DMS79 (cell line): ENCODE measurements at places on chromosomes 5 and 9.
A peak's percentile ranks its signal among the peaks of the same experiment; 100 is the strongest.

GRCh38 chr5:34015120-34015822 lies 7.4 kb upstream of the AMACR start:
- no peak for DNase-seq

- no peak for DNase-seq
Observed at GRCh38 chr9:121274851-121275250, 6.9 kb downstream of the GSN start.

DNA sequence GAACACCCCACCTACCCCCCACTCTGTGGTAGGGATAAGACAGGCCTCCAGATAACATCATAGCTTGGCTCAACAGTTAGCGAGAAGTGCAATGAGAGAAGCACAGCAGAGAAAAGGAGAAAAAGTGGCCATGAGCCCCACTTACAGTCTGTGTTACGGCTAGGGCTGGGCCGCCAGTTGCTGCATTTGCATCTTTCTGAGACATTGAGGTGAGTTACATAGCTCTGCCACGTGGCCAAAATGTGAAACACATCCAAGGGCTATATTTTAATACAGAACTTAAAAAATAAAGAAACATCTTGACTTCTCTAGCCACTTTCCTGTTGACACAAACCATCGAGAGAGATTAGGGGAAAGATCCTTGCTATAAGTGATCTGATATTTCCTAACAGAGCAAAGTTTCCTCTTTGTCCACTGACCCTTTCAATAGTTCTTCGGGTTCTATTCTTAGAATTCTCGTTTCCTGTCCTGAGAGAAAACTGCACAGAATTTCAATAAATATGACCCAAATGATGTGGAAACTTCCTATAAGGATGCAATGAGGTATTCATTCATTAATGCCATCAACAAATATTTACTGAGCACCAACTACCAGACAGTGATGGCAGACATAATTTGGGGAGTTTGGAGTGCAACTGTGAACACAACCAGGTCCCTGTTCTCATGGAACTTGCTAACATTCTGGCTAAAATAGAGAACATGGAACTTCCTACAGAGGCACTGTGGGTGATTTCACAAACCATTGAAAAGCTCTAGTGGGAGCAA lies 3.2 kb upstream of the TLE4 start:
- DNase-seq: no peak

GRCh38 chr5:994272-994607 lies 14.4 kb upstream of the NKD2 start:
- no peak for DNase-seq

DNA sequence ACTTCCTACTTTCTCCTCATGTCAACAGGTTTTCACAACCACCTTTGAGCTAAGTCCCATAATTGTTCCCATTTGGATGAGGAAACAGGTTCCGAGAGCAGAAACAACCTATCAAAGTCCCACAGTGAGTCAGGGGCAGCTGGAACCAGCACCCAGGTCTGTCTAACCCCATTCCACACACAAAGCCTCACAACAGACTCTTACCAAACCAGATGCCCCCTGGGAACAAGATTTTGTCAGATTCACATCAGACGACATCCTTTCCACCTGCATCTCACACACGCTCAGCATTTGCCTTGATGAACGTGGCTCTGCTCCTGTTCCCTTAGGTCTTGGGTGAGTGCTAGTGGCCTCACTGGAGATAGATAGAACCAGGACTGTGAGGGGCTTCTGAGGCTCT lies 17.0 kb downstream of the SWI5 start:
- DNase-seq: no peak

DNA sequence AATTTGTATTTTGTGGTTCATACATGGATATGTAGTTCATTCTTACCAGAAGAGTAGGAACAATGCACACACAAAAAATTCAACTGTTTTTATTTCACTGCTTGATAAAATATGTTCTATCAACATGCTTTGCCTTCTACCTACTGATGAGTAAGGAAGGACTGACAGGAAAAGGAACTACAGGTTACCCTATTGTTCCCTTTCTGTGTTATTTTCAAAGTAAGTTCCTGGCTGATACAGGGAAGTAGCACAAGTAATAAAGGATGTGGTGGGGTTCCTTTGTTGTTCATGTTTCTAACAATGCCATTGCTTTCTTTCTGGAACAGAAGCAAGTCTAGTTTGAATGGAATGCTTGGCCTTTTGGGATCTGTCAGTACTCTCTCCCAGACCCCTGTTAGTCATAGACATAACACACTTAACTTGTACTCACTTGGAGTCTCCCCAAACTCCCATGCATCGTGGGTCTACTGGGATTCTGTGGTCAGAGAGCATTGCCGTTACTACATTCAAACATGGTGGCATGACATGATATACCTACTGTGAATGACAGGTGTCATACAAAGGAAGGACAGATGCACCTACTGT lies 20.2 kb upstream of the ALDOB start:
- no peak for DNase-seq

- DNase-seq: no peak
Observed at GRCh38 chr5:9468060-9468388, 77.9 kb downstream of the SEMA5A start.

DNA sequence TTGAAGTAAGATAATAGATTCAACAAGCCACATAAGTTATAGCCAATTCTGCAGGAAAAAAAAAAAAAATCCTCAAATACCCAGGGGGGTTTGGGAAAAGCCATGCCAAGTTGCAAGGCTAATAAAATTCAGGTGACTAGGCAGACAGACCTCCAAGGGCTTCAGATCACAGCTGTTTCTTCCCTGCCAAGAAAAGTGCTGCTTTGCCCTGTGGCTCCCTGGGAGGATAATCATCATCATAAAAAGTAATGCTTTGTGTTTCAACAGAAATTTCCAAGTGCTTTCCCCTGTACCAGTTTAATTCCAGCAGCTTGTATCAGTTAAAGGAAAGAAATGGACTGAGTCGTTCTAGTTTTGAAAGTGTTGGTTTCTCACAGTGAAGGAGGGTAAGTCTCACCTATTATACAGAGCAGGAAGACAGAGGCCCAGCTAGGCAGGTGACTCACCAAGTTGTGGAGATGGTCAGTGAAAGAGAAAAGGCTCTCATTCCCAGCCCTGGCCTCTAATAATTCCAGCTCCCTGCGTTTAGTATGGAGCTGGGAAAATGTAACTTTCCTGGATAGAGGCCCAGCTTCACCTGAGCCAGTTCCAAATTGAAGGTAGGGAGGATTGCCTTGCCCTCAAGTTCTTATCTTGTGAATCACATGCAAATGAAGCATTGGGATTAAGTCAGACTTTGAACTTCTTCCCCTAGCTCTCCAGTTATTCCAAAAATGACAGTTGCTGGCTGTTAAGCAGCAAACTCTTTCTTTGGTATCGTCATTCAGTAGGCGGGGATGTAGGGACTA lies 263.4 kb downstream of the GRIA1 start:
- no peak for DNase-seq

DNA sequence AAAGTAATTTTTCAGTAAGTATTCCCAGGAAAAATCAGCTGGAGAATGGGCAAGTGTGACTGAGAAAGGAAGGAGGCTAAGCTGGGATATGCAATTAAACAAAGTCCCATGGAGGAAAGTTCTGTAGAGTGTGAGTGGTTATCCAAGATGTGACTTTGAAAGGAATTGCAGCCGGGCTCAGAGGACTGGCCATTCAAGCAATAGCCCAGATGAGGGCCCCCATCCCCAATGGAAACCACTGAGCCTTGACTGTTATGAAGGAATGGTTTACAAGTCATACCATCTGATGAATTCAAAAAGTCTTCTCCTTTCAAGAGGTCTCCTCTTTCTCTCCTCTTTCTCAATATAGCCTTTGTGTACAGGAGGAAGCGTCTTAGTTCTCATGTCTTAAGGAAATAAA lies 6.5 kb downstream of the LVRN start:
- DNase-seq: no peak

GRCh38 chr9:99253772-99254431 lies 31.8 kb downstream of the SEC61B start:
- no peak for DNase-seq

DNA sequence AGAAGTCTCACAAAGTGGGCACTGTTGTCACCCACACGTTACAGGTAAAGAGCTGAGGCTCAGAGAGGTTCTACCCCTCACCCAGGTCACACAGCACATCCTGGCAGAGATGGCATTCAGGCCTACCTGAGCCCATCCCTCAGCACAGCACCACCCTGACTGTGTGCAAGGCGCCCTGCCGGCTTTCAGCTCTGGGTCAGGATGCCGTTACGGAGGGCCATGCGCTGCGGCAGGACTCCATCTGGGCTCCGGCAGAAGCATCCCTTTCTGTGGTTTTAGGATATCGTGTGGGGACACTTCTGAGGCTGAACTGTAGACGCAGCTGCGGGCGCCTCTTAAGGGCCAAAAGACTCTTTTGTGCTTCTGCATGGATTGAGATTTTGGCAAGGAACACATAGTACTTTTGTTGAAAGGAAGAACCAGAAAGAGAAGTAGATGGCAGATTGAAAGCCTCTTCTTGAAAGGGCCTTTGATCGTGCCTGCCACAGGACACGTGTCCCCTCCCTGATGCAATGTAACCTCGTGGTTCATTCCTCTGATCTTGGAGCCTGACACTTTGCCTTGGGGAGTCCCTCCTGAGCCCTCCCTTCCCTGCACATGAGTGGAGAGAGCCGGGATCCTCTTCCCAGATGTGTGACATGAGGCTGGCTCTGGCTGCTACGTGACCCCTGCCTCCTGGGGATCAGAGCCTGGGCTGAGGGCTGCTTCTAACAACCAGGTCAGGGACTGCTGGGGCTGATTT lies 31.3 kb downstream of the USP20 start:
- DNase-seq: no peak

DNA sequence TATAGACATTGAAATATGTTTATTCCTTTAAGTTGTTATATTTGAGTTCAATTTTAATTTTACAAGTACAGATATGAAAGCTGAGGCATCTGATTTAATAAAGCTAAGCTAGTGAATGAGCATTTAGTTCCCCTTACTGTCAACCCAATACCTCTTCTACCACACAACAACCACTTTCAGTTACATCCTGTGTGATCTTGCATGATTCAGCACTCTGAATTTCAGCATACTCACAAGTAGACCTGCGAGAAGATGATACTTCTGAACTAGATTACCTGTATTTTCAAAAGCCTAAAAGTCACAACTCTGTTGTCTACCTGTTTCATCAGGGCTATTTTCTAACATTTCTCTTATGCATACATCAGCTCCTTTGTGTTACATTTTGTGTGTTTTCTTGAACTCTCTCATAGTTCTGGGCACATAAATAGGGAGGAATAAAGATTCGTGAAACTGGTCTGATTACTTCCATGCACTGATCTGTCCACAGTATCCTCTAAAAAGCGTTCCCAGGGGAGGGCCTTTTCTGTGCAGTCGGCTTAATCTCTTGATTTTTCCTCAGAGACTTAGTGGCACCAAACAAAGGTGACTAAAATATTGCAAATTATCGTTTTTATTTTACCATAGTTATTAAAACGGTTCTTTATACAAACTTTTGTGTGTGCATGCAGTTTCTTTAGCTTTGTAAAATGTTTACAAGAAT lies 2025.5 kb upstream of the NUDT12 start:
- no peak for DNase-seq

- no peak for DNase-seq
Observed at GRCh38 chr5:94009161-94009560, 267.8 kb upstream of the POU5F2 start.

GRCh38 chr5:79929095-79929494 lies 62.0 kb downstream of the MTX3 start:
- DNase-seq: peak; percentile 86

GRCh38 chr5:29150840-29151239 lies 2042.6 kb upstream of the CDH6 start:
- DNase-seq: no peak

DNA sequence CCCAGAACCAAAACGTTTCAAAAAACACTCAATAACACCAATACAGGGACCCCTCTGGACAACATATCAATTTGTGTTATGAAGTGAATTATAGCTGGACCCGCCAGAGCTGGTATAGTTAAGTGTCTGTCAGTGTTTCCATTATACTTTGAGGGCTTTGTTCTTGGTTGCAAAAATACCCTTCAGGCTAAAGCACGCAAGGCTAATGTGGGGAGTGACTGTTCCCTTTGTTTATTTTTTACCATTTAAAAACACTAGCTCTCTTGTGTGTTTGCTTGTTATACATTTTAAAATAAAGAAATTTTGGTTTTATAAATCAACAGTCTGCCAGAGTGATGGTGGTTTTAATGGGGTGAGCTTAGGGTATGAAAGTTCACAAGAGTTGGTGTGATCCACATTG lies 859.5 kb downstream of the PTPRD start:
- no peak for DNase-seq
